ENCODE measurements at places on chromosomes 4 and X. TPM values are rescaled to one million over a fixed set of nuclear protein-coding genes. Genes with fewer than 3 reads are reported as not detected.

DNA sequence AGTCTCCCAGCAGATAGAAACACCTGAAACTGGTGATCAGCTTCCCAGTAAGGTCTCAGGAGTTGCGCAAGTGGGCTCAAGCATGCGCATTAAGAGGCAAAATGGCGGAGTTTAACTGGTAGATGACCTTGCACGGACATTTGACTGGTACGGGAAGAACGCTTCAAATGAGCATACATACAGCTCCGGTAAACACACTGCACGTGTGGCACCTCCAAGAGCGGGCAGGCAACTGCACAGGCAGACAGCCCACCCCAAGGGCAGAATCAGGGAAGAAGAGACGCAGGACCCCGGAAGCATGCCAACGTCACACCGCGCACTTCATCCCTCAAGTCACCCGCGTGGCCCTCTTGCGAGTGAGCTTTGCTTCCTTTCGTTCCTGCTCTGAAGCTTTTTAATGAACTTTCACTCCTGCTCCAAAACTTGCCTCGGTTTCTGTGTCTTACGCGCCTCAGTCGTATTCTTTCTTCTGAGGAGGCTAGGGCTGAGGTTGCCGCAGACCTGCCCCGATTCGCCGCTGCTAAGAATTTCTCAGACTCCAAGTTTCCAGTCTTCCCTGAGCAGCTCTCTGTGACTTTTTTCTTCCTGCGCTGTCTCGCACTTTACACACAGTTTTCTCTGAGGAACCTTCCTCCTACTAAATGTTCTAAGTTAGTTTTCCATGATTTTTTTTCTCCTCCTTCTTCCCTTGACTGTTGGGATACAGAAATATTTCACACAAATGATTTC, 180.7 kb upstream of the ZFP42 start:
- no peak overlapping the region for H3K4me3 ChIP-seq
- no peaks in the 10 kb centered on the region for H3K36me3 ChIP-seq
- no peaks in the 10 kb centered on the region for H3K27me3 ChIP-seq
- H3K4me1 ChIP-seq: peaks cover 4% of the 10 kb centered on the region

DNA sequence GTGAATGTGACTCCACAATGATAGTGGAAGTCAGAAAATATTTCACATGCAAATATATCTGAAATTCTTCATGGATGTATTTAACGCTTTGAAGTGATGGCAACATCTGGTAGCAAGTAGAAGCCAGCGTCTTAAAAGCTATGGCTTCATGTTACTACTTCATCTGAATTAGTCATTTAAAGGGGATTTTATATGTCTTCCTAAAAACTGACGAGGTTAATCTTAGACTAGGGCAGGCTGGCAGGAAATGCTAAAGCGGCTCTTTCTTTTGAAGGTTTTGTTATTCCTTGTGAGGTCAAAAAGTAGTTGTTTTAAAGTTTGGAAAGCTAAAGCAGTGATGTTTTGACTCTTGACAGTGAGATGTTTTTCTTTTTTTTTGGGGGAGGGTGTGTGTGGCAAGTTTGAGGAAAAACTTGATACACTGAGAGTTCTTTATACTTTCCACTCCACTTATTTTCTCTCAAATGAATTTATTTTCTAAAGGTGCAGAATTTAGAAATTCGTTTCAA, 22.6 kb downstream of the PLS3 start:
- no peaks in the 10 kb centered on the region for H3K36me3 ChIP-seq
- H3K27ac ChIP-seq: peak overlapping the region; percentile 84
- H3K4me1 ChIP-seq: peaks cover 18% of the 10 kb centered on the region
- no peaks in the 10 kb centered on the region for H3K27me3 ChIP-seq

- no peak overlapping the region for H3K4me3 ChIP-seq
- H3K27ac ChIP-seq: no peak overlapping the region
- DNase-seq: no peak
- no peaks in the 10 kb centered on the region for H3K36me3 ChIP-seq
These were observed 56.5 kb upstream of the C4orf50 start for GRCh38 chr4:6074758-6075157.

- no peak overlapping the region for H3K4me3 ChIP-seq
- no peaks in the 10 kb centered on the region for H3K36me3 ChIP-seq
- peaks cover 5% of the 10 kb centered on the region for H3K4me1 ChIP-seq
- DNase-seq: no peak
These were observed 128.5 kb upstream of the TSPAN5 start for GRCh38 chr4:98786866-98787265.

- no peak overlapping the region for H3K4me3 ChIP-seq
- H3K36me3 ChIP-seq: peaks cover 42% of the 10 kb centered on the region
- H3K27ac ChIP-seq: peak overlapping the region; percentile 15
- H3K4me1 ChIP-seq: peaks cover 31% of the 10 kb centered on the region
- DNase-seq: no peak
These were observed 55.6 kb downstream of the NBDY start for GRCh38 chrX:56784666-56785065.

- no peak overlapping the region for H3K27ac ChIP-seq
- no peak for DNase-seq
- no peak overlapping the region for H3K4me3 ChIP-seq
- peaks cover 5% of the 10 kb centered on the region for H3K4me1 ChIP-seq
- H3K36me3 ChIP-seq: no peaks in the 10 kb centered on the region
These were observed 33.5 kb upstream of the ELOVL6 start for GRCh38 chr4:110231869-110232268.

GRCh38 chr4:3340700-3341083, 47.9 kb downstream of the RGS12 start:
- H3K4me1 ChIP-seq: peaks cover 33% of the 10 kb centered on the region
- no peak overlapping the region for H3K27ac ChIP-seq
- no peak for DNase-seq
- peaks cover 35% of the 10 kb centered on the region for H3K36me3 ChIP-seq

DNA sequence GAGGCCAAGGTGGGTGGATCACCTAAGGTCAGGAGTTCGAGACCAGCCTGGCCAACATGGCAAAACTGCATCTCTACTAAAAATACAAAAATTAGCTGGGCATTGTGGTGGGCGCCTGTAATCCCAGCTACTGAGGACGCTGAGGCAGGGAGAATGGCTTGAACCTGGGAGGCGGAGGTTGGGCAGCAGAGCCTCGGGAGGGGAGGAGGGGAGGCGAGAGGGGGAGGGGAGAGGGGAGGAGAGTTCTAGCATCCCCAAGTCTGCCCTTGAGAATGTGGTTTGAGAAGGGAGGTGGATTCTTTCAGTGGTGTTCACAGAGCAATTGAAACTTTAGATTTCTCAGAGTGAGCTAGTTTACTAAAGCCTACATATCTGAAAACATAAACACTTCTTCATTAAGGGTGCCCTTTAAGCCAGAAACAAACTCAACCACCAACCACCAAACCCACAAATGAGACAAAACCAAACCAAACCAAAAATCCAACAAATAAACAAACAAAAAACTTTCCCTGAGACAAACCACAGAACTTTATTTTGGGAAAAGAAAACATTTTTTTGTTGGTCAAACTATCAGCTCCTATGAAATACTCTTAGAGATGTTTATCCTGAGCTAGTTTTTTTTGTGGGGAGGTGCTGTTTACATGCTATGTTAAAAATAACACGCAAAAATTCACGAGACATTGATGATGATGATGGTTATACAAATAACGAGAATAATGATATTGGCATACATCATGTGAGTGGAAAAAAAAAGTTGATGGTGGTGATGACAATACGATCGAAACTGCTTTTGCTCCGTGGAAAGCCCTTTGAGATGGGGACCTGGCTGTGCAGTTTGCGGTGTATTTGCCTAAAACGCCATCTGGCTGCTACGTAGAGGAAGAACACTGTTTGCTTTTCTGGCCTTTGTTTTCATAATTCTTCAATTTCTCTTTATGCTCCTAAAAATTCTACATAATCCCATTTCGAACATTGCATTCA, 98.2 kb upstream of the PRKX start:
- H3K4me1 ChIP-seq: no peaks in the 10 kb centered on the region
- DNase-seq: peak; percentile 4
- H3K27ac ChIP-seq: no peak overlapping the region
- H3K4me3 ChIP-seq: no peak overlapping the region
- H3K27me3 ChIP-seq: peaks cover 5% of the 10 kb centered on the region
- no peaks in the 10 kb centered on the region for H3K36me3 ChIP-seq

GRCh38 chrX:51847463-51847862, 46.0 kb upstream of the MAGED1 start:
- no peaks in the 10 kb centered on the region for H3K36me3 ChIP-seq
- no peaks in the 10 kb centered on the region for H3K27me3 ChIP-seq
- peaks cover 2% of the 10 kb centered on the region for H3K4me1 ChIP-seq
- H3K27ac ChIP-seq: no peak overlapping the region
- DNase-seq: no peak
- H3K4me3 ChIP-seq: no peak overlapping the region

- H3K4me3 ChIP-seq: no peak overlapping the region
- H3K27ac ChIP-seq: no peak overlapping the region
- H3K27me3 ChIP-seq: no peaks in the 10 kb centered on the region
- no peak for DNase-seq
- H3K4me1 ChIP-seq: no peaks in the 10 kb centered on the region
- peaks cover 10% of the 10 kb centered on the region for H3K36me3 ChIP-seq
These were observed 151.0 kb downstream of the C4orf33 start for GRCh38 chr4:129246910-129247461.

DNA sequence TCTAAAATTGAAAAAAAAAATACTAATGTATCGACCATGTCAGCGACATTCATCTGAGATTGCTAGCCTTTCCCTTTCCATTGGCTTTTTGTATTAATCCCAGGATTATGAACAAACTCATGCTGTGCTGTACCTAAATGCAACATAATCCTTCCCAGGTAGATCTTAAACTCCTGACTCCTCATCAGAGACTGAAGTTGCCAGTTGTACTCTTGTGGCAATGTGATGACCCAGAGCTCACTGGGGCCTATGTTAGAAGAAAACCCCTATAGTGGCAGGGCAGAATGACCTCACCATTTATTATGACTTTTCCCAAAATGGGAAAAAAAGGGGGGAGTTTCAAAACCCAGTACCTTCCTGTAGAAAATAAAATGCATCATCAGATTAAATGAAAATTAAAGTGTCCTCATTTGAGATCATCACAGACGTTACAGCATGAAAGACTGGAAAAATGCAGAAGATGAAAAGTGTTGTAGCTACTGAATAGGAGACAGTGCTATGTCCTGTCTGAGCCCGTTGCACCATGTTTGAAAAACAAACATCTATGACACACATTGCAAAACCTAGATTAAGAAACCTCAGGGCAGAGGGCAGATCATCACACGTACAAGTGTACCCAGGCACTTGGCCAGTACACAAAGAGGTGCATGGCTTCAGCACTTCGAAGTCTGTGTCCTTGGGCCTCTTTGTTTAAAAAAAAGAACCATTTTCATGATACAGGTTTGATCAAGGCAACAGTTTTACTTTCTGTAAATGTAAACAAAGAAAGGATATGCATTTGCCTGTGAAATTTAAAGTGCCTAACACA, 6.8 kb upstream of the ACSL4 start:
- no peaks in the 10 kb centered on the region for H3K36me3 ChIP-seq
- H3K27ac ChIP-seq: no peak overlapping the region
- no peaks in the 10 kb centered on the region for H3K4me1 ChIP-seq

DNA sequence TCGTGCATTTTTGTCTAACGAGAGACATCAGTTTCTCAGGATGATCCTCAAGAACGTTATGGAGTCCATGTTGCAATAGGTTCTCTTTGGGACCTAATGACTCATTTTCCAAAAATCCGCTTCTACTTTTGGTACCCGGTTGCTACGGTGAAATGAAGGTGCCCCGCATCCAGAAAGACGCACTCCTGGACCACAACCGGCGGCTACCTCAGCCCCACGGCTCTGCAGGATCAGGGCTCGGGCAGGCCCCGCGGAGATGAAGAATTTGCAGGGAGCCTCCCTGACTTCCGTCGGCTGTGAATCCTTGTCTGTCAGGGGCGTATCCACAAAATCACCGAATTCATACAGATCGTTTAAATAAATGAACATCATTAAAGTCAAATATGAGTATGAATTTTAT, 15.6 kb downstream of the GTPBP6 start:
- H3K27ac ChIP-seq: no peak overlapping the region
- peaks cover 17% of the 10 kb centered on the region for H3K36me3 ChIP-seq
- no peaks in the 10 kb centered on the region for H3K4me1 ChIP-seq
- H3K4me3 ChIP-seq: no peak overlapping the region
- no peak for DNase-seq
- H3K27me3 ChIP-seq: no peaks in the 10 kb centered on the region

GRCh38 chr4:140581078-140581477, 12.3 kb upstream of the UCP1 start:
- H3K36me3 ChIP-seq: no peaks in the 10 kb centered on the region
- no peaks in the 10 kb centered on the region for H3K27me3 ChIP-seq
- no peak overlapping the region for H3K4me3 ChIP-seq
- no peak for DNase-seq
- no peak overlapping the region for H3K27ac ChIP-seq
- H3K4me1 ChIP-seq: no peaks in the 10 kb centered on the region

DNA sequence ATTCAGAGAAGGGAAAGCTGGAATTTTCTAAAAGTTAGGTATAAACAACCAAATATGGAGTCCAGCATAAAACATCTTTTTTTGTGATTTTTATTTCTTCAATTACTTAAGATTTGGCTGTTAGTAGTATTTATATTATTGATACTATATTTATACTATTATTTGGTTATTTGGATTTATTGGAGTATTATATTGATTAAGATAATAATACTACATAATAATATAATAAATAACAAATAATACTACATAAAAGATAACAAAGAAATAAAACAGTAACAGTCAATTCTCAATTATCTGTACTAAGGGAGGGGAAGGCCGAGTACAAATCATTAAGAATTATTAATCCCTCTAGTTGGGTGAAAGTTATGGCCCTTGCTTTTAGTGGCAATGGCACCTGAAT, 66.0 kb upstream of the IRF2 start:
- H3K27ac ChIP-seq: no peak overlapping the region
- no peak overlapping the region for H3K4me3 ChIP-seq
- no peaks in the 10 kb centered on the region for H3K27me3 ChIP-seq
- H3K4me1 ChIP-seq: peaks cover 15% of the 10 kb centered on the region

GRCh38 chrX:149829751-149830191, 48.0 kb downstream of the MAGEA9 start:
- peak overlapping the region; percentile 93 for H3K27ac ChIP-seq
- peaks cover 26% of the 10 kb centered on the region for H3K4me1 ChIP-seq
- no peak for DNase-seq
- H3K27me3 ChIP-seq: peaks cover 5% of the 10 kb centered on the region

Gene TRMT44
- total RNA-seq: 38.5 TPM

Gene STPG2
- 2.5 TPM for total RNA-seq

Gene KIAA1210
- total RNA-seq: not detected

Gene FGFBP1
- total RNA-seq: not detected

Gene RBM3
- 252 TPM for total RNA-seq

Gene FSTL5
- 0.08 TPM for total RNA-seq

Gene XPNPEP2
- total RNA-seq: 1.7 TPM

Gene CXCR3
- total RNA-seq: 0.54 TPM

Gene HTR2C
- total RNA-seq: 0.10 TPM

Gene TSPAN5
- 21.8 TPM for total RNA-seq
